Left forelimb (tissue), 1 donor: ENCODE measurements at places on chromosomes 1 and 21.

- DNase-seq = no peak
Measured at GRCh38 chr1:223233410-223234169, 90.5 kb upstream of the TLR5 start.

GRCh38 chr1:222600281-222600680 lies 10.5 kb upstream of the TAF1A start:
- DNase-seq = no peak

DNA sequence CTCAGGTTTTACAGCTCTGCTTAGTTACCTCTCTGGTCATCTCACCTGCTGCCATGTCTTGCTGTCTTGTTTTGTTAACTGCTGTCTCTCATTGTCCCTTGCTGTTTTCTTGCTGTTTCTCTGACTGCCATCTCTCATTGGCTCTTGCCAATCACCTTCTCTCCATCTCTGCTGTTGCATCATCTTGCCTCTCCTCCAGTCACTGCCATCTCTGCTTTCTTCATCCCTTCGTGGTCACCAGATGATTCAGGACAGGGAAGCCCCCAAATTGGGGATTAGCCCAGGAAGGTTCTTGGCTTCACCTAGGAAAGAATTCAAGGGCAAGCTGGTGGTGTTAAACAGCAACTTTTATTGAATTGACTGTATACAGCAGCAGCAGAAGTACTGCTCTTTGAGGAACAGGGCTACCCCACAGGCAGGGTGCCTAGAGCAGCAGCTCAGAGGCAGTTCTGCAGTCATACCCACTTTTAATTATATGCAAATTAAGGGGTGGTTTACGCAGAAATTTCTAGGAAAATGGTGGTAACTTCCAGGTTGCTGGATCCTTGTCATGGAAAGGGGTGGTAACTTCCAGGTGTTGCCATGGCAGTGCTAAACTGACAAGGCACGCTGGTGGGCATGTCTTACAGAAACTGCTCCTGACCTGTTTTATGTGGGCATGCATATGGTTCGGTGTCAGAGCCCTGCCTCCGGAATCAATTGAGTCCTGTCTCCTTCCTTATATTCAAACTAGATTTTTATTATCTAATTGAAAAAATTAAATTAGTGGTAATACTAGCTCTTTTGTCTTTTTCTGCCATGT lies 33.4 kb downstream of the SUCO start:
- DNase-seq = no peak

GRCh38 chr21:32587120-32587519 lies 1.8 kb upstream of the TCP10L start:
- peak; percentile 30 for DNase-seq

- no peak for DNase-seq
Measured at GRCh38 chr1:52002038-52002917, 11.8 kb upstream of the RAB3B start.

DNA sequence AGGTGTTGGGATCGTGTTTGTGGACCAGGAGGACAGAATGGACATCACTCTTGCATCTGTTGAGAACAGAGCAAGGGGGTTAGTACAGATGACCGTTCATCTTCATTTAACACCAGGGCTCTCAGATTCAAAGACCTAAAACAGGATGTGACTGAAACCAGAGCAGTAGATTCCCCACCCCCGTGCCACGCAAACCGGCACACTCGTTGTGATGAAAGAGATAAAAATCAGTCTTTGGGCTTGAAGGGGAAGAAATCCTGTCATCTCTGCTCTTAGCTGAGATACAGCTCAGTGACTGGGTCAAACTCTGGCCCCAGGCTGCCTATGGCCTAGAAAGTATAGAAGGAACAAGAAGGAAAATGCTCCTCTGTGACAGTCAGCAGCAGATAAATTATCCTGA lies 146.2 kb upstream of the KRTAP19-8 start:
- DNase-seq = no peak

DNA sequence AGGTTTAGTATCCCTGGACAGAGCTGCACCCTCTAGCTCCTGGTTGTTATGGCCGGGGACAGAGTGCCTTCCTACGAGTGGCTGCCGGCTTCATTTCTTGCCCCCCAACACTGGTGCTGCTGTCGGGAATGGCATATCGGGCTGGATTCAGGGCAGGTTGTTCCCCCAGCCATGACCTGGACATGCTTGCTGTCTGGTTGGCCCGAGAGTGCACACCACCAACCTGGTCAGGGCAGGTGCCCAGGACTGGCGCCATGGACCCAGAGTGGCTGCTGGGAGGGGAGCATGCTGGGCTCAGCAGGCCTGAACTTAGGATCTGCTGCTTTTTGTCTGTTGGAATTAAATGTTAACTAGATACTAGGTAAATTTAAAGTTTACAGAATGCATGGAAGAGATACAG lies 21.8 kb downstream of the H6PD start:
- no peak for DNase-seq

- DNase-seq = no peak
Measured at GRCh38 chr1:62082456-62083363, 111.9 kb upstream of the L1TD1 start.

DNA sequence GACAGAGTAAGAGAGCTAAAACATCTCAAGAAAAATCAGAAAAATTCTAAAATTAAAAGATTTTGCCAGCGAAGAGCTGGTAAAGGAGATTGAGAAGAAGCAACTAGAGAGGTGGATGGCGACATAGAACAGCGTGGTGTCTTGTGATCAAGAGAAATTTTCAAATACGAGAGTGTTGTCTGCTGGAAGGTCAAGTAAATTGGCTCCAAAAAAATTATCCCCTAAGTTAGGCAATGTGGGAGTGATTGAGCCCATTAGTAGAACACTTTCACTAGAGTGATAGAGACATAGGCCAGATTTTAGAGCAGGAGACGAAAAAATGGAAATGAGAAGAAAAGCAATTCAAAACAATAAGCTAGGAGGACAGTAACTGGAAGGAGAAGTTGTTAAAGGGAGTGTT lies 94.3 kb upstream of the MPC2 start:
- DNase-seq = no peak

DNA sequence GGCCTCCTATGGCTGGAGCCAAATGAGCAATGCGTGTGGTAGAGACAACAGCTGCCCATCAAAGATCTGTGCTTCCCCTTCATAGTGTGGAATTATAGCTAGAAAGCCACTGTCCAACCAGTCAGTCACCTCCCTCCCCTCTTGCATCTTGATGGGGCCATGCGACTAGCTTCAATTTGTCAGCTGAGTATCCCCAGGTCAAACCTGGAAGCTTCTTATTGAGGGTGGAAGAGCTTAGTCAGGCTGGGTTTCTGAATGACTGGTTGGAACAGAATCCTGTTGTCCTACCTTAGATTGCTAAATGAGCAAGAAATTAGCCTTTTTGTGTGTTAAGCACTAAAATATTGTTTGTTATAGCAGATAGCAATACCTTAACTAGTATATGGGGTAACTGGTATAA lies 625.4 kb downstream of the PTPRC start:
- no peak for DNase-seq

GRCh38 chr1:35929730-35930592 lies 944 bp upstream of the AGO3 start:
- no peak for DNase-seq

- no peak for DNase-seq
Measured at GRCh38 chr1:192530254-192530653, 45.3 kb upstream of the RGS1 start.

- DNase-seq = no peak
Measured at GRCh38 chr1:68180441-68181164, 51.7 kb downstream of the WLS start.

GRCh38 chr1:118828038-118828437 lies 160.1 kb downstream of the TBX15 start:
- DNase-seq = no peak

- DNase-seq = no peak
Measured at GRCh38 chr1:41827991-41828570, 90.6 kb downstream of the HIVEP3 start.

DNA sequence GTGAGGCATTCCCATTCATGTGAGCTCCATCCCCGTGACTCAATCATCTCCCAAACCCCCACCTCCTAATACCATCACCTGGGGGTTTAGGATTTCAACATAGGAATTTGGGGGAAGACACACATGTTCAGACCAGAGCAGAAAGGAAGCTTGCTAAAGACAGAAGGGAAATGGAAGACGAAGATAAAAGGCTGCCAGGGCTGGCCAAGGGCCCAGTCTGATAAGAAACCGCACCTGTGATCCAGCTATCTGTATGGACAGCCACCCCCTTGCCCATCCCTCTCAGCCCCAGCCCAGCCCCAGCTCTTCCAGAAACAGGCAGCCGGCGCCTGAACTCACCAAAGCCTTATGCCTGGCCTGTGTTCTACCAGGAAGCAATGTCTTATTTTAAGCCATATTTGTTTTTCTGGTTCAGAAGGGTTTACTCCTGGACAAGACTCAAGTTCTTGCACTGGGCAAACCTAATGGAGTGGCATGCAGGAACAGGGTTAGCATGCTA lies 198.4 kb upstream of the VAMP3 start:
- no peak for DNase-seq

DNA sequence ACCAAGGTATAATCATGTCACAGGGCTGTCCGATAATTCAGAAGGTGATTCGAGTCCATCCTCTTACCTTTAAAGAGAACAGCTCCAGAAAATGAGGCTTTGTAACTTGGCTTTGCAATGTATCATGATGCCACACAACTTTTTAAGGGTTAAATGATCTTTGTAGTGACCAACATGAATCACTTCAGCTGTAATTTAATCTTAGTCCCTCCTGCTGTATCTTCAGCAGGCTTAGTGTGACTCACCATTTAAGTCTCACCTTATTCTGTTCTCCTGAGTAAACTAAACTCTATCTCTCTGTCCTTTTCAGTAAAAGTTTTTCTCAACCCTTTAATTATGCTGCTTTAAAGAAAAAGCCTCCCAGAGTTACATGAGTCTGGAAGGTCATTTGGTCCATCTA lies 1.9 kb upstream of the HIVEP3 start:
- DNase-seq = no peak

GRCh38 chr1:78624035-78624434 lies 3.8 kb downstream of the IFI44L start:
- DNase-seq = no peak

GRCh38 chr1:212710566-212710965 lies 10.9 kb upstream of the BATF3 start:
- DNase-seq = no peak

GRCh38 chr1:156912861-156913808 lies 7.3 kb upstream of the LRRC71 start:
- no peak for DNase-seq

GRCh38 chr21:36765229-36765628 lies 66.3 kb downstream of the SIM2 start:
- no peak for DNase-seq
